HS-27A (cell line): ENCODE measurements at places on chromosomes 2 and 18.

DNA sequence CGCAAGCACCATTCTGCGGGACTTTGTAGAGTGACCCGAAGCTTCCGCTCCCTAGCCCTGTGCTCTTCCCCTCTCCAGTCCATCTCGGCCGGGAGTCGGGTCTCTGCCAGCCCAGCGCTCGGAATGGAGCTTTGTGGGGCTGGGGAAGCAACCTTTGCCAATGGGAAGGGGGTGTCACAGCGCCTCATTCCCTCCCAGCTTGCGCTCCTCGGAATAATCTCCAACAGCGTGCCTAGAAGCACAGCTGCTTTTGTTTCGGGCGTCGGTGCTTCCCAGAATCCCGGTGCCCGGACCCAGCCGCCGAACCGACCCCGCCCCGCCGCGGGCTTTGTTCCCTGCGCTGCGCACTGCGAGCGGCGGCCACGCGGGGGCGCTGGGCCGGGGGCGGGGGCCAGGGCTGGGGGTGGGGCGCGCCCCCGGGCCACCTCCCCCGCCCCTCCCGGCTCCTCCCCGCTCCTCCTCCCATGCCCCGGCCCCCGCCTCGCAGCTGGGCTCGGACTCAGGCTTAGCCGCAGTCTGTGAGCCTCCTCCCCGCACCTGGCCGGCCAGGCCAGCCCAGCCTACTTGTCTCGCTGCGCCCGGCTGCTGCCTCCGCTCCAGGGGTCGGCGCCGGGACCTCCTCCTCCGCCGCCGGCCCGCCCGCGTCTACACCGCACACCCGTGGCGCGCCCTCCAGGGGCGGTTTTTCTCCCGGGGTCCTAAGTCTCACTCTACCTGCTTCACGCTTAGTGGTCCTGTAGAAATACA lies 77.7 kb upstream of the SMAD2 start:
- no peak for DNase-seq

- DNase-seq: no peak
Observed at GRCh38 chr2:63735263-63735662, 106.4 kb upstream of the UGP2 start.

DNA sequence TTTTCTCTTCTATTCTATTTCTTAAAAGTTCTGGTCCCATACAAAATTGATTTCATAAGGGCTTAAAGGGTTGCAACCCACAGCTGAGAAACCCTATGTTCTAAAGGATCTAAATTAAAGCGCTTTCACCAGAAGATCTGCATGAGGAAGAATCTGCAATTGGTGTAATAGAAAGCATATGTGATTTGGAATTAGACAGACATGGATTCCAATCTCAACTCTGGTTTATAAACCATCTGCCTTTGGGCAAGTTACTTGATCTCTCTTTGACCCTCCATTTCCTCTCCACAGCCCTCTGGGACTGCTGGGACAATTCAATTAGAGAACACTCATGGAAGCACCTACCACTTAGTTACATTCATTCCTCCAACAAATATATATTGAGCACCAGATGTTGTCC lies 178.7 kb downstream of the ANTXR1 start:
- DNase-seq: no peak

DNA sequence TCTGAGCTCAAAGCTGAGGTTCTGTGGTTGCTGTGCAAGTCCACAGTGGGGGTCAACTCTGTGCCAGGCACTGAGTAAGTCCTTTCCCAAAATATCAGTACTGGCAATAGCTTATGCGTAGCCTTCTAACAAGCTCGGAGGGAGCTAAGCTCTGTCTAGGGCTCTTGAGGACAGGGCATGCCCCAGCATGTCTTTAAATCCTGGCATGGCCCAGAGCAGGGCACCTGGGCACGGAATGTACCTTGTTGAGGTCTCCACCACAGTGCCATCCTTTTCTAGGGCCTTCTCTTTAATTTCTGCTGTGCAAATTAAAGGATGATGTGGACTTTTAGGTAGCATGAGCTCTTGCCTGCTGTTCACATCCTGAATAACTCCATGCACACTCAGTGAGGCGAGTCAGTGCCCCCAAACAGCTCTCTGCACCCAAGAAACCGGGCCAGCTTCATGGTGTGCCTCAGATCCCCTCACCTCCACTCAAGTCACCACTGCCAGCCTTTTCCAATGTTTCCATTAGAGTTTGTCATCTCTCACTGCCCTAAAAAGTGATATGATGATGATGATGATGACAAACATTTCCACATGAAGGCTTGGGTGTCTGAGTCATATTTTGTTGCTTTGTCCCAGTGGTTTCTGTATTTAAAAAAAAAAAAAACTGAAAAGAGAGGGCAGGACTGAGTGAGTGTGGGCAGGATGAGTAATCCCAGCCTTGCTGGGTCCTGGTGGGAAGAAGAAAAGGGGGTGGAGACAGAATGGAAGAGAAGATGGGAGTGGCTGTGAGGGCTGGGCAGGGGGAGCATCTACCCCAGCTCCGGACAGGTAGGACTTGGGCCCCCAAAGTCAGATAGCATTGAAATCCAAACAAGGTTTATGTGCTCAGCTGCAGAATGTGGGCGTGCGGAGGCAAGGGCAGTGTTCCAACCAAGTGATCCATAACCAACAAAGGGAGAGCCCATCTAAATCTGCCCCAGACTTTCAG lies 78.9 kb downstream of the ZBTB7C start:
- DNase-seq: peak; percentile 66

GRCh38 chr18:27948986-27949385 lies 227.9 kb downstream of the CDH2 start:
- no peak for DNase-seq

DNA sequence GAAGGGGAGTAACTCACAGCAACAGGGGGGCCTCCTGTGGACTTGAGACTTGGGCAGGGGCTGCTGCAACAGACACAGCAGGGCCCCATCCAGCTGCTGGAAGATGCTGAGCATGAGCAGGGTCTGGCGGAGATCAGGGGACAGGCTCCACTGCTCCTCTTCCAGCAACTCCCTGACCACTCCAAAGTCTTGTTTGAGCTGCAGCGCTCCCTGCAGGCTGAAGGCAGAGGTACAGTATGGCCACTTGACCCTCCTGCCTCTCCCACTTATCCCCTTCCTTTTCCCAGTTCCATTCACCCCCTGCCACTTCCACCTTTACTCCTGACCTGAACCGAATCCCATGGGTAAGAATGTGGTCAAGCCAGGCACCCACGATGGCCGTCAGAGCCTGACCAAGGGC lies 2.4 kb upstream of the MRPL53 start:
- DNase-seq: no peak

GRCh38 chr2:239918749-239919148 lies 106.4 kb downstream of the NDUFA10 start:
- DNase-seq: no peak

GRCh38 chr2:44596537-44597320 lies 235.0 kb downstream of the CAMKMT start:
- DNase-seq: no peak

DNA sequence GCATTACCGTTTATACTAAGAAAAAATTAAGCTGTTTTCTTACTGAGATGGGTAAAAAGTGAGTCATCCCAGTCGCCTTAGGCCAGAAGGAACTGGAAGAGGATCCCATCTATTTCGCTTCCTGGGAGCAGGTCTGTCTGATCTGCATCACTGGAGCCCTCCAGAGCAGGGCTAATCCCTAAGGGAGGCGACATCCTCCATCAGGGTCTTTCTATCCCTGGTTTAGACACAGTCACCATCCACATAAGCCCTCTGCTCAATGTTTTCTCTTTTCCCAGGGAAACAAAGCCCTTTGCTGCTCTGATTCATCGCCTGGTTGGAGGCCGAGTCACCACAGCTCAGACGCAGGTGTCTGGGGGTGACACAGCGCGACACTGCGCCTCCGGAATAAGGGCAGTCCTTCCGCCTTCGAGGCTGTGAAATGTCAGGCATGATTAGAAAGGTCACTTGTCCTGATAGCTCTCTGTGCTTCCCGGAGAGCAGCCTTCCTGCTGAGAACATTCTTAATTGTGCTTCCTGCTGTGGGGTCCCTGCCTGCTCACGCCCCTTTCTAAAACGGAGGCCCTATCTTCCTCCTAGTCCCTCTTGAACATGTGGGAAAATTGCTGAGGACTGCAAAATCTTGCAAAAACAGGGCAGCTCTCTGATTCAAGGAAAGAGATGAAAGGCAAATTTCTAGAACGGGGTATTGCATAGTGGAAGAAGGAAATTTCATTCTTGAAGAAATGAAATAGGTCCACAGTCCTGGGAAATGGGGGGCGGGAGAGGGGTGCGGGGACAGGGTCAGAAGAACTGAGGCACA lies 56.3 kb downstream of the MARCHF4 start:
- peak; percentile 22 for DNase-seq

- DNase-seq: no peak
Observed at GRCh38 chr2:150505178-150505577, 17.7 kb upstream of the RND3 start.

- no peak for DNase-seq
Observed at GRCh38 chr2:28956415-28956826, 24.7 kb upstream of the TOGARAM2 start.

DNA sequence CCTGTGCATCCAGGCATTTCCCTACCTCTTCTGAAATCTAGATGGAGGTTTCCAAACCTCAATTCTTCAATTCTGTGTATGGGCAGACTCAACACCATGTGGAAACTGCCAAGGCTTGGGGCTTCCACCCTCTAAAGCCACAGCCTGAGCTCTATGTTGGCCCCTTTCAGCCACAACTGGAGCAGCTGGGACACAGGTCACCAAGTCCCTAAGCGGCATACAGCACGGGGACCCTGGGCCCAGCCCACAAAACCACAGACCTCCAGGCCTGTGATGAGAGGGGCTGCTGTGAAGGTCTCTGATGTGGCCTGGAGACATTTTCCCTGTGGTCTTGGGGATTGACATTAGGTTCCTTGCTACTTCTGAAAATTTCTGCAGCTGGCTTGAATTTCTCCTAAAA lies 255.4 kb downstream of the TDRD15 start:
- no peak for DNase-seq

DNA sequence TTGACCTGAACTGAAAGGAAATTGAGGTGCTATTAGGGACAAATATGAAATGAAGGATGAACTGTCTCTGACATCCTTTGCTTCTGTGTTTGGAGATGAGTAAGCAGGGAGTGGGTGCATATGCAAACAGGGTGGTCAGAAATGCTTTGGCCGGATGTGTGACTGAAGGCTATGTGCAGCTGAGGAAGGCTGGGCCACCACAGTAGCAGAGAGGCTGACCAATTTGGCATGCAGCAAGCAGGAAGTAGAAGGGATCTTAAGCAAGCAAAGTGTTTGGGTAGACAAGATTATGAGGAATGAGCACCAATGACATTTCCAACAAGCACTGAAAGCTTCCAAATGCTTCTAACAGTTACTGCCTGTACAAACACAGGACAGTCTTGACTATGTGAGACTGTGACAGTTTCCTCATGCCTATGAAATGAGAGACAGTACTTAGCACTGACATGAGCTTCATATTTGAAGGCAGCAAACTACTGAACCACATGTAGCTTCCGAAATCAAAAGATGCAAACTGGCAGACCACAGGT lies 3.3 kb upstream of the ACTR3 start:
- DNase-seq: peak; percentile 75

GRCh38 chr2:179429060-179429471 lies 164.4 kb upstream of the SESTD1 start:
- no peak for DNase-seq

- DNase-seq: no peak
Observed at GRCh38 chr2:189088591-189089205, 90.9 kb downstream of the COL5A2 start.

- no peak for DNase-seq
Observed at GRCh38 chr2:30757749-30758148, 49.5 kb downstream of the CAPN13 start.

DNA sequence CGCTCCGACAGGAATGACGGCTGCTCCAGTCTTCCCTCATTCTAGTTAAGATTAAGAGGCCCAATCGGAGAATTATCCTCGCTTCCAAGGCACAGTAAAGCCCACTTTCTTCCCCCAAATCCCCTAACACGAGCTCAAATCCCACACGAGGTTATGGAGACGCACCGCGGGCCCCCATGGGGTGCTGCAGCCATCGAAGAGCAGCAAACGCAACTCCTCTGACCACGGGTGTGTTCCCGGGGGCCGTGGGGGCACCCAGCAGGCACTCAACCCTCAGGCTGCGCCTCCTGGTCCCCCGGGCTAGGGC lies 446 bp downstream of the COPS9 start:
- no peak for DNase-seq
